CD4-positive, alpha-beta memory T cell (primary cell): ENCODE measurements at places on chromosomes 6 and 20.

GRCh38 chr6:132733283-132733682, 19.4 kb upstream of the VNN1 start:
- H3K27ac ChIP-seq, result no peak overlapping the region
- no peaks in the 10 kb centered on the region for H3K27me3 ChIP-seq
- no peak for DNase-seq

DNA sequence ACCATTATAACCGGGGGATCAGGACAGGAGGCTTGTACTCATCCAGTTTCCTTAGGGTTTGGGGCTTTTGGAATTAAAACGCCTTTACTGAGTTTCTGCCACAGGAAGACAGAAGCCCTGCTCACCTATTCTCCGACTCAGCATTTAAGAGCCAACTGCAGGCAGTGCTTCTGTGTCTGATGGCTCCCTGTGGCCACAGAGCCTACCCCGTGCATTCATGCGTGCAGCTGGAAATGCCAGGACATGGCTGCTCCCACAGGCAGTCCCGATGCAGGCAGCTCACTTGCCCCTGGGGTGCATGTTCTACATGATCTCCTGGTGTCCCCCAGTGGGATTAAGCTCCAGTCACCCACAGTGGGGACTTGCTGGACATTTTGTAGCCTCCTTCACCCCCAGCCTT, 22.2 kb downstream of the ZNF831 start:
- no peak overlapping the region for H3K27ac ChIP-seq
- H3K4me3 ChIP-seq, result no peak overlapping the region
- H3K4me1 ChIP-seq, result peaks cover 39% of the 10 kb centered on the region
- peaks cover 28% of the 10 kb centered on the region for H3K36me3 ChIP-seq

- no peaks in the 10 kb centered on the region for H3K36me3 ChIP-seq
- H3K27me3 ChIP-seq, result no peaks in the 10 kb centered on the region
- H3K4me3 ChIP-seq, result no peak overlapping the region
- no peaks in the 10 kb centered on the region for H3K4me1 ChIP-seq
Measured at GRCh38 chr6:164195278-164195941, 780.9 kb downstream of the QKI start.

GRCh38 chr20:50320901-50321796, 130.5 kb downstream of the CEBPB start:
- no peaks in the 10 kb centered on the region for H3K36me3 ChIP-seq
- H3K4me1 ChIP-seq, result no peaks in the 10 kb centered on the region
- H3K27ac ChIP-seq, result no peak overlapping the region
- no peak for DNase-seq

GRCh38 chr6:16286151-16286522, 47.8 kb downstream of the GMPR start:
- DNase-seq, result no peak
- no peaks in the 10 kb centered on the region for H3K4me1 ChIP-seq
- H3K36me3 ChIP-seq, result no peaks in the 10 kb centered on the region
- H3K4me3 ChIP-seq, result no peak overlapping the region

- no peaks in the 10 kb centered on the region for H3K4me1 ChIP-seq
- no peaks in the 10 kb centered on the region for H3K36me3 ChIP-seq
- H3K27ac ChIP-seq, result no peak overlapping the region
- H3K27me3 ChIP-seq, result no peaks in the 10 kb centered on the region
- no peak for DNase-seq
- no peak overlapping the region for H3K4me3 ChIP-seq
Measured at GRCh38 chr20:61055180-61056010, 196.7 kb upstream of the CDH4 start.
